ENCODE measurements at places on chromosomes 3 and 15.

GRCh38 chr3:99013777-99014315 lies 112.4 kb upstream of the DCBLD2 start:
- no peak for DNase-seq

- no peak for DNase-seq
Measured at GRCh38 chr3:48238531-48239085, 2.3 kb upstream of the ZNF589 start.

DNA sequence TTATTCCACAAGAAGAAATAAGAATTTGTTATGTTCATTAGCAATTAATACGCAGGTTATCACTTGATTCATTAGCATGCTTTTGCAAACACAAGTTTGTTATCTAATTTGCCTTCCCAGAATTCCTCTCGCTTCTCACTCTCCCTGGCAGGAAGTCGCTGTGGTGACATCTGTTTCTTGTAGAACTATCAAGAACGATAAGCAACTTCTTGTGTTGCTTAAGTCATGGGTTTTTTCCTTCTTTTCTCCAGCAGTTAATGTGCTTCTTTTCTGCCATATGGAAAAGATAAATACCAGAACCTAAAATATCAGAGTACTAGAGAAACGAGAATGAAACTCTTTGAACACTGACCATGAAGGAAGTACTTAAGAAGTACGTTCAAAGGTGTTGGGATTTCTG lies 99.8 kb upstream of the CHMP2B start:
- DNase-seq, result no peak

DNA sequence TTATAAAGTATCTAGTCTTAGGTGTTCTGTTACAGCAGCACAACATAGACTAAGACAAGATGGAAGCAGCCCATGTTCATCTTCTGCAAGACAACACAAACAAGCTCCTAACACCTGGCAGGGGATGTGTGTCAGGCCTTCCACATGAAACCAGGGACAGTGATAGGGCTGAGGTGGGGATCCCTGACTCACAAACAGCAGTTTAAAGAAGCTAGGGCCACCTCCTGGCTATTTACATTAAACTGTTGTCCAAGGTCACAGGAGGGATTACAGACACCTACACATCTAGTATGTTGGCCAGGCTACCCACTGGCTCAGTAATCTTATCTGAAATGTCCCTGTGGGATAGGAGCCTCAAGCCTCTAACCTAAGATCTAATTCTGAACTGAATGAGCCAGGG lies 211.3 kb downstream of the MINAR1 start:
- DNase-seq, result no peak

GRCh38 chr3:148101061-148101460 lies 596.6 kb upstream of the AGTR1 start:
- DNase-seq, result no peak

GRCh38 chr3:114363554-114364202 lies 69.8 kb downstream of the TIGIT start:
- no peak for DNase-seq

DNA sequence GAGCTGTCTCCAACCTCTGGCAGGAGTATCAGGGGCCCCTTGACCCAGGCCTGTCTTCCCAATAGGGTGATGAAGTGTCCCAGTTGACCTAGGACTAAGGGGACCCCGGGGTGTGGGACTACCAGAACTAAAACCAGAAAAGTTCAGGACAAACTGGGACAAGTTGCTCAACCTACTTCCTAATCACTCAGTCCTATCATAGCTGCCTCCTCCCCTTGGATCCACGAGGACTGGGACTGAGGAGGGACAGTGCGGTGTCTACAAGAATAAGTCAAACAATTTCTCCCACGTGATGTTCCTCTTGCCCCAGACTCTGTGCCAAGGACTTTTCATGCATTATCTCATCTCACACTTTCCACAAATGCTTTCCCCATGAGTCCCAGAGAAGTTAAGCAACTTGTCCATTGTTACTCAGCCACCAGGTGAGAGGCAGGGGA lies 49.4 kb upstream of the SLCO2A1 start:
- DNase-seq, result no peak

GRCh38 chr3:21718161-21718765 lies 32.7 kb downstream of the ZNF385D start:
- DNase-seq, result no peak

DNA sequence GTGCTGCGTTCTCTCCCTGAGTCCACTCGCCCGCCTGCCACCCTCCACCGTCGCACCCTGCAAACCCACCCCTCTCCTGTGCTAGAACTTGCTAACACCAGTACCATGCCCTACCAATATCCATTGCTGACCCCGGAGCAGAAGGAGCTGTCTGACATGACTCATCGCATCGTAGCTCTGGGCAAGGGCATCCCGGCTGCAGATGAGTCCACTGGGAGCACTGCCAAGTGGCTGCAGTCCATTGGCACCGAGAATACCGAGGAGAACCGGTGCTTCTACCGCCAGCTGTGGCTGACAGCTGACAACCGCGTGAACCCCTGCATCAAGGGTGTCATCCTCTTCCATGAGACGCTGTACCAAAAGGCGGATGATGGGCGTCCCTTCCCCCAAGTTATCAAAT lies 4.9 kb upstream of the ALAS1 start:
- no peak for DNase-seq

- DNase-seq, result no peak
Measured at GRCh38 chr15:78992416-78993256, 47.8 kb upstream of the CTSH start.

GRCh38 chr3:72797773-72798543 lies 50.3 kb downstream of the SHQ1 start:
- no peak for DNase-seq

GRCh38 chr3:15977598-15978232 lies 179.9 kb upstream of the ANKRD28 start:
- no peak for DNase-seq

DNA sequence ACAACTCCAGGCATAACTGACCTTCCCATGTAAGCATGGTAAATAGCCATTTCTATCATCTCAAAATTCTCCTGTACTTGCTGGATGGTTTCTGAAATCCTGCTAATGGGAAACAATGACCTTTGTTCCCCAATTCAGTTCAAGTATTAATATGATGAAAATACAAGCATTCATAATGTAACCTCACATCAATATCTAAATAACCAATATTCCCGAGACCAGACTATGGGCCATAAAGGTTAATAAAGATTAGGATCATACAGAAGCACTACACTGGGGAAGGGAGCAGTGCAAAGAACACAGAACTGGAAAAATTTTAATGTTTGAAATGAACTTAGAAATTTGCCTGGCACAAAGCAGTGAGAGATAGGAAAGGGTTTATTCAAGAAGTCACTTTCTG lies 151.3 kb upstream of the SETMAR start:
- DNase-seq, result no peak

GRCh38 chr3:194984066-194984465 lies 286.9 kb downstream of the XXYLT1 start:
- DNase-seq, result no peak

DNA sequence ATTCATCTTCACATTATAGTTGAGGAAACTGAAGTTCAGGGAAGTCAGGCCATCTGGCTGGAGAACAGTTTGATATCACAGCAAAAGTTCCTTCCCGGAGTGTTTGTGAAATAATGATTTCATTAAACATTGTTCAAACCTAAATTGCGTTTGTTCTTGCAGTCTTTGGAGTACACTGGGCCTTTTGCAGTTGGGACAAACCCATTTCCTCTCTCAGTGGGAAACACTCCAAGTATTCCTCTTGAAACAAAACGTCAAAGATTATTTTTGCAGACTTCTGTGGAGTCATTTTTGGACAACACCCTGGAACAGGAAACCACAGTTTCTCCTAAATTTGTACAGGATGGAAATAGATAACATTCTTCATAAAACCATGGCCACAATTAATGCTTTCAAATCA lies 287.5 kb downstream of the PTPRG start:
- no peak for DNase-seq
